Urinary bladder (tissue), 4 donors: ENCODE measurements at places on chromosomes 11 and 22.

GRCh38 chr11:120532832-120533196, 21.3 kb downstream of the GRIK4 start:
- DNase-seq: no peak

GRCh38 chr22:16789860-16790493, 35.2 kb downstream of the XKR3 start:
- DNase-seq: no peak

DNA sequence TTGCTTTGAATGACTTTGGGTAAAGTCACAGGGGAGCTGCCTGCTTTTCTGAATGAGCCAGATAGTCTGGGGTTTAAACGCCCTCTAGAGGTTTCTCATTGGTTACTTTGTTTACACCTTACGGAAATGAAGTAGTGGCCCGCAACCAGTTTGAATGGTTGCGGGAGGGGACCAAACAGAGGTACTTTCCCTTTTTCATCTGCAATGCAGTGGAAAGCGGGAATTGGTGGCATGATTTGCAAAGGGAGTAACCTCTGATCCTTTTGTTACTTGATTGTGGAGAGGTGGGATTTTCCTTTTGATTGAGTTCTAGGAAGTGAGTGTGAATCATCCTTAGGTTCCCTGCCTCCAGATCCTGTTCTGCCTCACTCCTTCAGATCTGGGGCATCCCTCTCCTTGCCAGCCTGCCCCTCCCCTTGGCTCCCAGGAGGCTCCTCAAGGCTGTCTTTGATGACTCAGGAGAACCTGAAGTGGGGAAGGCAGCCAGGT, 15.9 kb upstream of the GLYATL1 start:
- no peak for DNase-seq

GRCh38 chr11:64744544-64745188, 724 bp upstream of the RASGRP2 start:
- DNase-seq: no peak

GRCh38 chr11:105754716-105755115, 144.8 kb downstream of the GRIA4 start:
- no peak for DNase-seq

GRCh38 chr11:35277827-35278226, 138.9 kb downstream of the CD44 start:
- DNase-seq: no peak

- peak; percentile 43 for DNase-seq
Measured at GRCh38 chr11:16148301-16148931, 207.9 kb downstream of the SOX6 start.

GRCh38 chr22:48240148-48240934, 1477.9 kb downstream of the TBC1D22A start:
- no peak for DNase-seq

DNA sequence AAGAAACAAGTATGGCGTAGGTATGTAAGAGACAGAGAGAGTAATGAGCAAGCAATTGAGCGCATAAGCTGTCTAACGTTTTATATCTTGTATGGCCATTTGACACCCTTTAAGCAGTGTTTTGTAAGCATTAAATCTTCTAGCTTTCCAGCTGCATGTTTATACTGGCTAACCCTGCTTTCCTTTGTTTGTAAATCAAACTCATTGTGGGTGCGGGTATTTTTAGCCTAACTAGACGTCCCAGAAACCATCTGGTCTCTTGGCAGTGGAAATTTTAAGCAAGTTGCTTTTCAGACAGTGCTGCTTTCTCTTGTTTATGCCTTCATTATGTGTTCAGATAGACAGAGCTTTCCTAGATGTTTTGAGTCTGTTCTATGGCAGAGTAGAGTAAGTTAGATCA, 73.5 kb downstream of the RNF169 start:
- peak; percentile 11 for DNase-seq

GRCh38 chr11:2999464-2999998, 7.4 kb upstream of the NAP1L4 start:
- DNase-seq: no peak

DNA sequence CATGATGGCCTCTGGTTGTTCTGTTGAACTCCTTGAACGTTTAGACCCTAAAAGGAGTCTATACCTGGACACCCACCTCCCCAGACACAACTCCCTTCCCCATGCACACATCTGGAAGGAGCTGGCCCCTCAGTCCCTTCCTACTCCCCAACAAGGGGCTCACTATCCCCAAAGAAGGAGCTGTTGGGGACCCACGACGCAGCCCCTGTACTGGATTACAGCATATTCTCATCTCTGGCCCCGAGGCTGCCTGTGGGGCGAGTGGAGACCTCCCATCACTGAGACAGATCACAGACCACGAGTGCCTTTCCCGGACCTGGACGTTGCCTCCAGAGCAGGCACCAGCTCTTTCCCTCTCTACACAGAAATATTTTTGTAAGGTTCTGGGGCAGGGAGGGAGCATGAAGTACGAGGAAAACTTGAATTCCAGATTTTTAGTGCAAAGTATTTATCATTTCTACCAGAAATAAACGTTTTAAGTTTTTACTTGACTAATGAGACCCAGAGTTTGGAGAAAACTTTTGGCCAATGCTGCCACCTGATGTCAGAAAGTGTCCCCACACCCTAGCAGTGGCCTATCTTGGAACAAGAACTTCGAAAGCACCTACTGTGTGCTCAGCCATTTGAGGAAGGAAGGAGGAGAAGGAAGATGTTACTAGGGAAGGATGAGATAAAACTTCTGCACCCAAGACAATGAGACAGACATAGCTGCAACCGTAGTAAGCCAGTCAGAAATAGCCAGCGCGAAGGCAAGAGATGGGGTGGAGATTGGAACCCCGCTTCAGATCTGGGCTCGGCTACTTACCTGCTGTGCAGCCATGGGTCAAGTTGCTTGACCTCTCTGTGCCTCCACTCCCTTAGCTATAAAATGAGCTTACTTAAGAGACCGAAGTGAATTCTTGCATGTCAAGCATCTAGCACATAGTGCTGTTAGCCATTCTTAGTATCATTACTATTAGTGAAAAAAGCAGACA, 10.2 kb upstream of the POU2F3 start:
- no peak for DNase-seq

DNA sequence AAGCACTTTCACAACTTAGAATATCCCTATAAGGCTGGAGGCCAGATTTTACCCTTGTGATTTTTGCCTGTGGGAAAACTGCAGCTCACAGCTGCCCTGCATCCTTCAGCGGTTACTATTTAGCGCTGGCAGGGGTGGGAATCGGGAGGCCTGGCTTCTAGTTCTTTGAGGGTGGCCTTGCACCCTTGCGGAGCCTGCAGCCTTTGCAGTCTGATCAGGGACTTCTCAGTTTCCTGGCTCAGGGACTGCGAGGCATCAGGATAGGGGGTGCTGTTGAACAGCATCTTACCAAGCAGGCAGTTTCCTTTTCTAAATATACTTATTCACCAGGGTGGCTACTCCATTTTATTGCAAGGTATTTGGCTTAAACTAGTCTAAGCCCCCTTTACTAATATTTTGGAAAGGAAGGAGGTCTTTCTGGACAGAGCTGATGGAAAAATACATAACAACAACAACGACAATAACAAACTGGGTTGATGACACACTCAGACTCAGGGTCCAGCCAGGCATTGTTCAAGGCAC, 2.9 kb upstream of the APOA1 start:
- no peak for DNase-seq

- DNase-seq: no peak
Measured at GRCh38 chr11:23751280-23751679, 745.6 kb upstream of the LUZP2 start.

- no peak for DNase-seq
Measured at GRCh38 chr22:26226538-26227297, 57.5 kb downstream of the SEZ6L start.

GRCh38 chr11:119479685-119480275, 56.8 kb upstream of the THY1 start:
- no peak for DNase-seq

DNA sequence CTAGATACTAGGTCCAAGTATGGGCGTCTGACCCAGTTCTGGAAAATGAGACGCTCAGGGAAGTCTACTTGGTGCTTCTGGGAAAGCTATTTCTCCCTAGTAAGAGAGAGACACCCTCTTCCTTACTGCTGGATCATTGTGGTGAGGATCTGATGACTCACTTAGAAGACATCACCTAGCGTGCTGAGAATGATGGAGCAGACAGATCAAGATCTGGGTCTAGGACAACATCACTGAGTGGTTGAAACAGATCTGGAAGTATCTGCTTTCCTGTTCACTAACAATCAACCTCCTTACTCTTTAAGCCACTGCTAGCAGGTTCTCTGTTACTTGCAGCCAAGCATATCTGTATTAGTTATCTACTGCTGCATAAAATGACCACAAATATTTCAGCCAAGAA, 38.3 kb upstream of the HMGXB4 start:
- DNase-seq: no peak

GRCh38 chr11:130407978-130408377, 20.4 kb downstream of the ADAMTS8 start:
- no peak for DNase-seq

DNA sequence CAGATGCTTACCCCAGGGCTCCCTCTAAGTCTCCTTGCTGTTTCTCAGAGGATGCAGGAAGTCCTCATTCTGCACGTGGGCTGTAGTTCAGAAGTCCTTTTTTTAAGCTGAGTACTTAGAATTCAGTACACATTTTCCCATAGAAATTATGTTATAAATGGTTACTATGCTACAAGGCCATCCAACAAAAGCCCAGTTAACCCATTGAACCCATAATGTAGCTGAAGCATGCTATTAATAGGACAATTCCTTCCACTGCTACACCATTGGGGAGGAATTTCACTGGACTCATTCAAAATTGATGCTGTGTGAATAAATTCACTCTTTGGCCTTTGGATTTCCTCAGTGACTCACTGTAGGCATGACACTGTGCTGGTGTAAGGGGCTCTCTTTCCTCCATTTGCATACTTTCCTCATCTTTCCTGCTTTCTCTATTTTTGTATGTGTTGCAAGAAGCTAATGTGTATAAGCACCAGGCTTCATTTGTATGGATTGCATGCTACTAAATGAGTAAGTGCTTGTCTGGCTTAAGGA, 148.0 kb downstream of the NTM start:
- no peak for DNase-seq

DNA sequence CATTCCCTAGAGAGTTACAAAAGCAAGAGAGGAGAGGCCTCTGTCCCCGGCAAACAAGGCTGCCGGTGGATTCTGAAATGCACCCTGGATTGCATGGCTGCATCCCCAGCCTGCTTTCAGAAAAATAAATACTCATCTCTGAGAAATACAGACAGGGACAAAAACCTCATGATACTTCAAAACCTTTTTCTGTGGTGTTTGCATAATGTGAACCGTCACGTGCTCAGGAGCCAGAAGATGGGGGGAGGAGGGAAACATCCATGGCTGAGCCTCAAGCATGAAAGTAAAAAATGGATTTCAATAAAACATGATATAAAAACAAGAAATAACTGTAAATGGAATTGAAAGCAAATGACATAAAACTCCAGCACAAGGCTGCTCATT, 198.5 kb upstream of the NCAM1 start:
- no peak for DNase-seq

- no peak for DNase-seq
Measured at GRCh38 chr11:134252346-134253187, 585 bp downstream of the THYN1 start.

DNA sequence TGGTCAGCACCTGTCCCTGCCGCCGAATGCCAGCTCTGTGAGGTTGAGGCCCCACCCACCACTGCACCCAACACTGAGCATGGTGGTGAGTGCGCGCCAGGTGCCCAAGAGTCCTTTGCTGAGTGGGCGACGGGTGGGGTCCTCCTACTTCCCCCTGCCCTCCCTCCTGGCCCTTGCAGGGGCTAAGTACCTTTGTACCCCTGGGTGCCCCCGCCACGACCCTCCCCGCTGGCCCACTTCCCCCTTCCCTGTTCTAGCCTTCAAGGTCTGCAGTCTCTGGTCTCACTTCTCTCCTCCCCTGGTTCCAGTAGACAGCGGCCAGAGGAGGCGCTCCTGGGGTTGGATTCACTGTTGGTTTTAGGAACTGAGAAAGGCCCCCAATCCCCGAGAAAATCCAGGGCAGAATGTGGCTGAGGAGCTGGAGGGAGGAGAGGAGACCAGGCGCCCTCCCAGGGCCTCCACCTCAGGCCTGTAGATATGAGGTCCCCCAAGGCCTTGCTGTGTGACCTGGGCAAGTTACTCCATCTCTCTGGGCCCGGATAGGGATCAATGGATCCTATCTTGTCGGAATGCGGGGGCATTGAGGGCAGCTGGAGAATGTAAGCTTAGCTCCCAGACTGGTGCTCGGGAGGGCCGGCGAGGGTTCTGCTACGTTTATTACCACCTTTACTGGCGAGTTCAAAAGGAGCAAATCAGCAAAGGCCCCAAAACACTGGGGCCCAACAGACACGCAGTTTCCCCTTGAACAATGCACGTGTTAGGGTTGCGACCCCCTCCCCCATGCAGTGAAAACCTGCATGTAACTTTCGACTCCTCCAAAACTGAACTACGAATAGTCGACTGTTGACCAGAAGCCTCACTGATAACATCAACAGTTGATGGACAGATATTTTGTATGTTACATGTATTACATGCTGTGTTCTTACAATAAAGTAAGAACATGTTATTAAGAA, 31.9 kb upstream of the SMIM38 start:
- no peak for DNase-seq

- no peak for DNase-seq
Measured at GRCh38 chr11:130721736-130722135, 194.5 kb downstream of the SNX19 start.

DNA sequence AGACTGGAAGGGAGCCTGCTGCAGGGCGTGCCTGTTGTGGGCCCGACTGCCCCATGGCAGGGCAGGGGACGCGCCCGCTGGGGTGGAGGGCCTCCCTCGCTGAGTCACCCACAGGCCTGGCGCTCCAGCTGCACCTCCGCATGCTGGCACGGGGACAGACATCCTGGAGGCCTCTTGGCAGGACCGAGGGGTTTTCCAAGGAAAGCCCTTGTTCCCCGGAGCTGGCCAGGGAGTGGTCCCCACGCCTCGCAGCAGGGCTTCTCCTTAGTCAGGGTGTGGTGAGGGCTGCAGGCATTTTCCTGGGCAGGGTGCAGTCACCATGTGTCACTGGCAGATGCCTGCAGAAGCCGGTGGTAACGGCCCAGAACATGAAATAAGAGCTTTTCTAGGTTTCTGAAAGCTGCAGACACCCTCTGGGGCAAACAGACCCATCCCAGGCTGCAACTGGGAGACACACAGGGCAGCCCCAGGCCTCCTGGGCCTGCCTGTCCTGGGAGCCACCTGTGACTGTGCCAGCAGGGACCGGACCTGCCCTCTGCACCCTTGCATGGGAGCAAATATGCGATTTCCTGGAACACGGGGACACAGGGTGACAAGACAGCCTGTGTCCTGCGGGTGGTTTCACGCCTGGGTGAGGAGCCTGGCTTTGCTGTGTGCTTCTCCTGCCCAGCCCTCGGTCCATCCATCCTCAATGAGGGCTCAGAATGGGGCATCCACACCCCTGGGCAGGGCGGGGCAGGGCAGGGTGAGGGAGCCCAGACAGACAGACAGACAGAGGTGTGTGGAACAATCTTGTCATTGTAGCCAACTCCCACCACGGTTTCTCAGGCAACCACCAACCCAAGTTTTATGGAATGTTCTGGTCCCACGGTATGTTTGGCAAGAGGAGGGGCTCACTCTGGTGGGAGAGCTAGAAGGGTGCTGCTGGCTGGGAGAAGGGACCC, 43.2 kb upstream of the FADD start:
- DNase-seq: no peak

- no peak for DNase-seq
Measured at GRCh38 chr11:28964811-28965210, 856.6 kb downstream of the METTL15 start.

- no peak for DNase-seq
Measured at GRCh38 chr11:2299773-2300172, 1.9 kb downstream of the C11orf21 start.

GRCh38 chr11:40029391-40029790, 1430.1 kb downstream of the LRRC4C start:
- peak; percentile 2 for DNase-seq
